ENCODE measurements at places on chromosomes 5 and 9.

GRCh38 chr5:116037236-116037822, 5.1 kb downstream of the ARL14EPL start:
- ATAC-seq = no peak

- no peak for ATAC-seq
These were observed 4.6 kb downstream of the TGFBR1 start for GRCh38 chr9:99109522-99109921.

- ATAC-seq = no peak
These were observed 110.2 kb downstream of the LHX2 start for GRCh38 chr9:124121725-124122124.

- ATAC-seq = no peak
These were observed 15.7 kb downstream of the DAB2 start for GRCh38 chr5:39409033-39409432.

DNA sequence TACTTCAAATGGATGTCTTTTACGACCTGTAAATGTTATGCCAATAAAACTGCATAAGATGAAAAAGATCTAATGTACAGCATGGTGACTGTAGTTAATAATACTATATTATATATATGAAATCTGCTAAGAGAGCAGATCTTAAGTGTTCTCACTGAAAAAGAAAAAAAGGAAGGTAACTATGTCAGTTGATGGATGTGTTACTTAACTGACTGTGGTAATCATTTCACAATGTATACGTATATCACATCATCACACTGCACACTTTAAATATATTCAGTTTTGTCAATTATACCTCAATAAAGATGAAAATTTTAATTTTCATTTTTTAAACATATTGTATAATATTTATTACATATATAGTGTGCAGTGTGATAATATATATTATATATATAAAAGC, 31.9 kb downstream of the THBS4 start:
- ATAC-seq = no peak

GRCh38 chr5:86463339-86463738, 154.4 kb upstream of the COX7C start:
- ATAC-seq = no peak

GRCh38 chr9:17810317-17810716, 231.5 kb downstream of the SH3GL2 start:
- no peak for ATAC-seq

GRCh38 chr9:35350827-35351549, 138.9 kb upstream of the RUSC2 start:
- ATAC-seq = no peak

GRCh38 chr5:163790497-163790896, 285.1 kb downstream of the MAT2B start:
- no peak for ATAC-seq

GRCh38 chr9:136622538-136622948, 40.2 kb upstream of the EGFL7 start:
- no peak for ATAC-seq

DNA sequence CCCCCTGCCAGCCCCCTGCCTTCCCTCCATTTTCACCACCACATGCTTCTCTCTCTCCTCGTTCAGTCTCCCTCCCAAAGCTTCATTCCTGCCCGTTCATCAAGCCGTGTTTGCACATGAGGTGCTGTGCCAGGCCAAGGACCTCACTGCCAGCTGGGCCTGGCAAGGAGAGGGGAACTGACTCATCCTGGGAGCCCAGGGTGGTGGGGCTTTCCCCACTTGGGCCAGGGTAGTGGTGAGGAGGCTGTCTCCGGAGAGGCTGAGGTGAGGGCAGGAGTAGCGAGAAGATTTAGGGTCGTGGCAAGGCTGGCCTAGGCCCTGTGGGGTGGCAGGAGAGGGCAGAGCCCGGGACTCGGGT, 30.4 kb upstream of the NOTCH1 start:
- peak; percentile 84 for ATAC-seq

DNA sequence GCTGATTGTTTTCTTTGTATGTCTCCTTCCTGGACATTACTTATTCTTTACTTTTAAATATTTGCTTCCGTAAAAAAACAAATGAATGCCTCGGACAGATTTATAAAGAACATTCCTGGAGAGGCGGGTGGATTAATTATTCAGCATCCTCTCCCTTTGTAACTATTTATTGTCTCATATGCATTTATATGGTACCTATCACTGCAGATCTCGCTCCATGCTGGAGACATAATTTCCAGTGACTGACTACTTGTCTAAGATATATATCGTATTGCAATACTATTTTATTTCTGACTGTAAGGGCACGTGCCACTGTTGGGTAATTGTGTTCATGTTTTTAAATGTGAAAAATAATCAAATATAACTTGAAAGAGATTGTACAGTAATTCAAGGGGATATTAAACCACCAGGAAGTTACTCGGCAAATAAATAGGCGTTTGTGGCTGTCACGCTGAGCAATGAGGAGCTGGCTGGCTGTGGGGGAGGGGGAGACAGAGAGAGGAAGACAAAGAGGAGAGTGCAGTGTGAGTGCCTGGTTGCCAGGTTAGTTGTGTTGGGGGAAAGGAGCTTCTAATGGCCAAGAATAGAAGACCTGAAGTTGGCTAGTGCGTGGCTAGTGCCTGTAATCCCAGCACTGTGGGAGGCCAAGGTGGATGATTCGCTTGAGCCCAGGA, 131.8 kb upstream of the GABRP start:
- no peak for ATAC-seq

GRCh38 chr5:171340491-171340890, 31.4 kb downstream of the TLX3 start:
- no peak for ATAC-seq

DNA sequence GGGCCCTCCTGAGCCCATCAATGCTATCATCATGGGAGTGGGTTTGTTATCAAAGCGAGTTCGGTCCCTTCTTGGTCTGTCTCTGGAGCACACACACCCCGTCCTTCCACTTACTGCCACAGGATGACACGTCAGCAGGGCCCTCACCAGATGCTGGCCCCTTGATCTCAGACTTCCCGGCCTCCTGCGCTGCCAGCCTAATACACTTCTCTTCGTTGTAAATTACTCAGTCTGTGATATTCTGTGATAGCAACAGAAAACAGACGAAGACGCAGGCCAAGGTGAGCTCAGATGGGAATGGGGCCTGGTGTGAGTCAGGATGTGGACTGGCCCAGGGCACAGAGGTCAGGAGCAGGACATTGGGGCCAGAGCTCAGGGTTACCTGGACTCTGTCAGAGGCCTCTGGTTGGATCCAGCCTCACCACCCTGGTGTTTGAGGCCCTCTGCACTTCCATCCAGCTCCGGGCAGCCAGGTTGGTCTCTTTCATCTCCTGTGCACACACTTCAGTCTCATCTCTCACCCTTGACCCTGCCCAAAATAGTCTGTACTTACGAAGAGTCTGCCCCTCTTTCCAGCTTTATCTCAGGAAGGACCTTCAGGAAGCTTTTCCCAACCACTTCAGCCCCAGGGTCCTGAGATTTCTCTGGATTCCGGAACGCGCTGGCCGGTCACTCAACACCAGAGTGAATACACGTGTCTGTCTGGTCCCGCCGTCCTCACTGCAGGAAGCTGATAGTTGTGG, 26.0 kb upstream of the CNOT6 start:
- ATAC-seq = no peak

GRCh38 chr5:148934895-148935400, 108.5 kb downstream of the ADRB2 start:
- no peak for ATAC-seq

DNA sequence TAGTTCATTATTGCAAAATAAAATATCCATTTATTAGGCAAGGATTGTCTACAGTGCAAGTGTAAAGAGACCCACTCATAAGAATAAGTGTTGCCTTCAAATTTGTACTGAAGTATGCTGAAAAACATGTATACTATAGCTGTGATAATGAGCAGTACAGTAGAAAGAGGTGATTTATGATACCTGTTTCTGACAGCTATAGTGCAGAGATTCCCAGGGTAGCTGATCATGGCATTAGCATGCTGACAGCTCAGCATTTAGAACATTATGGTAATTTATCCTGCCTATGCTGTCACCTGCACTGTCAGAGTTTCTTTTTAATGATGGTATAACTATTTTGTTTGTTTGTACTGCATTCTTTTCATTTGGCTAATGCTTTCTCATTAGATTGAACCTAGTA, 177.6 kb upstream of the TLX3 start:
- ATAC-seq = no peak

DNA sequence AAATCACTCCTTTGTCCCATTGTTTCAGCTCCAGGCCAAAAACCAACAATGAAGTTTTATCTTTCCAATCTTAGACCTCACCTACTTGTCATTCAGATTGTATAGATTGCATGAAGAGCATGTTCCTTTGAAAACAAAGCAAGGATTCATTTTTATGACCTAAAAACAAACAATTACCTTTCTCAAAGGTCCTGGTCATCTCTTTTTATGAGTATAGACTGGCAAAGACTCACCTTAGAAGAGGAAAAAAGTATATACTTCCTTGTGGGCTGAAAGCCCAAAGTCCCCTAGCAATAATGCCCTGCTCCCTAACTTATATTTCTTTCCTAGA, 28.4 kb upstream of the TLE1 start:
- no peak for ATAC-seq

GRCh38 chr9:120438111-120438510, 141.9 kb downstream of the CDK5RAP2 start:
- ATAC-seq = no peak

DNA sequence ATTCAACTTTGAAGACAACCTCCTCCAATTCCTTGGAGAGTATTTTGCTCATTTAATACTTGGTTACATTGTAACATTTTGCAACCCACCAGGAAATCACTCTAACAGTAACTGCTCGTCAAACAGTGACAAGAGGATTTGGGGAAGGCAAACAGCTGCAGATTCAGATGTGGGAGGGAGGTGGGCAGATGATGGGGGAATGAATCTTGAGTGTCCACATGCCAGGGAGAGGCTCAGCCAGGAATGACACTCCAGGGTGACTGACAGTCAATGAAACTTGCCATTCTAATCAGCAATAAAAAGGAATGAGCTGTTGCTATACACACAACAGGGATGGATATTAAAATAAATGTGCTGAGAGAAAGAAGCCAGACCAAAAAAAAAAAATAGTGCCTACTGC, 97.7 kb upstream of the ANKRD55 start:
- ATAC-seq = no peak

DNA sequence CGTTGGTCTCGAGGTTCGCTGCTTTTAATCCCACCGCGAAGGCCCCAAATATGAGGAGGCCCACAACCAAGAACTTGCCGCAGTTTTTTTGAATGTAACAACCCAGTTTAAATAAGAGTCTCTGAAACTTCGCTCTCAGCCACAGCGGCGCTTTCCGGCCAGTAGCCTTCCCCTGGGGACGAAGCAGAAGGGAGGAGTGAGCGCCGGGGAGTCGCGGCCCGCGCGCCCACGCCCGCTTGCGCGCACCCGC, 10.4 kb downstream of the PTCH1 start:
- peak; percentile 53 for ATAC-seq

DNA sequence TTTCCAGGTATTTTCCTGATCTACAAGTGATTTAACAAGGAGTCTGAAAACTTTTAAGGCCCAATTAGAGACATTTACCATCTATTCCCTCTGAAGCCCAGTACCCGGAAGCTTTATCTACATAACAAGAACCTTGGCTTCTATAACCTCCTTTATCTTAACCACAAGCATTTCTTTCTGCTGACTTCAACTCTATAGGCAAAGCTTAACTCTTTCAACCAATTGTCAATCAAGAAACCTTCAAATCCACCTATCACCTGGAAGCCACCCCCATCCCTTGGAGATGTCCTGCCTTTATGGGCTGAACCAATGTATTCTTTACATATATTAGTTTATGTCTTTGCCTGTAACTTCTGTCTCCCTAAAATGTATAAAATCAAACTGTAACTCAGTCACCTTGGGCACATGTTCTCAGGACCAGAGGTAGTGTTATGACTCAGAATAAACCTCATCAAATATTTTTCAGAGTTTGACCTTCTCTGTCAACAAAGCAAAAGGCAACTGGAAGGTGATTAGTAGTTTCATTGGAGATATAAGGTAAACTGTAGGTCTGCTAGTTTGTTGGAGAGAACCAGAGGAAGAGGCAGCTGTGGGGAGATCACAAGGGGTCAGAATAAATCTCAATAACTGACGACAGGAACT, 13.0 kb upstream of the RIMOC1 start:
- ATAC-seq = no peak
